NCI-H1048 (cell line): ENCODE measurements at places on chromosomes 6 and 20.

- DNase-seq = no peak
Measured at GRCh38 chr6:132498638-132499037, 14.3 kb downstream of the STX7 start.

GRCh38 chr6:112594886-112595594 lies 247.9 kb downstream of the RFPL4B start:
- no peak for DNase-seq

GRCh38 chr6:29927275-29927569 lies 15.1 kb upstream of the HLA-A start:
- no peak for DNase-seq

DNA sequence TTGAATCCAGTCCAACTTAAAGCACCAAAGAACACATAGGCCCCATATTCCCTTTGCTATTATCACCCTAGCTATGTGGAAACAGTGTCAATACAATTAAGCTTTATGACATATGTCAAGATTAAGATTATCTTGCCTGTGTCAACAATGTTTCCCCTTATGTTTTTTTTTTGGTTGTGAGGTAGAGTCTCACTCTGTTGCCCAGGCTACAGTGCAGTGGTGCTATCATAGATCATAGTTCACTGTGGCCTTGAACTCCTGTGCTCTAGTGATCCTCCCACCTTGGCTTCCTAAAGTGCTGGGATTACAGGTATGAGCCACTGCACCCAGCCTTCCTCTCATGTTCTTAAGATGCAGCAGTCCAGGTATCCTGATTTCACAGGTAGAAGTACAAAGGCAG lies 17.8 kb downstream of the AFG1L start:
- DNase-seq = no peak

GRCh38 chr20:56359212-56360132 lies 698 bp downstream of the FAM210B start:
- no peak for DNase-seq

DNA sequence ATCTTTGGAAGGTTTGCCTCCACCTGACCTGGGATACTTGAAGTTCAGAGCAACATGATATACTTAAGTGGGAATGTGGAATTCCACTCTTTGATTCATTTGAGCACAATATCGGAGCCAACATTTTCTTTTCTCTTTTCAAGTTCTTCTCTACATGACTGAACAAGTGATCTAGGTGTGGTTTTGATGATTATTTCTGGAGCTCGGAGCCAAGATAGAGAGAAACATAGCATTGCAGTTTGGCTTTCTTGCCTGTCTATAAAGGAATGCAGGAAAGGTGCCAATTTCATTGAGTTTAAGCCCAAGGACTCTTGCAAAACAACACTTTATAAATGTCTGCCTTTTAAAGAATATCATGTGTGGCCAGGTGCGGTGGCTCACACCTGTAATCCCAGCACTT lies 124.2 kb upstream of the FAM83B start:
- no peak for DNase-seq

DNA sequence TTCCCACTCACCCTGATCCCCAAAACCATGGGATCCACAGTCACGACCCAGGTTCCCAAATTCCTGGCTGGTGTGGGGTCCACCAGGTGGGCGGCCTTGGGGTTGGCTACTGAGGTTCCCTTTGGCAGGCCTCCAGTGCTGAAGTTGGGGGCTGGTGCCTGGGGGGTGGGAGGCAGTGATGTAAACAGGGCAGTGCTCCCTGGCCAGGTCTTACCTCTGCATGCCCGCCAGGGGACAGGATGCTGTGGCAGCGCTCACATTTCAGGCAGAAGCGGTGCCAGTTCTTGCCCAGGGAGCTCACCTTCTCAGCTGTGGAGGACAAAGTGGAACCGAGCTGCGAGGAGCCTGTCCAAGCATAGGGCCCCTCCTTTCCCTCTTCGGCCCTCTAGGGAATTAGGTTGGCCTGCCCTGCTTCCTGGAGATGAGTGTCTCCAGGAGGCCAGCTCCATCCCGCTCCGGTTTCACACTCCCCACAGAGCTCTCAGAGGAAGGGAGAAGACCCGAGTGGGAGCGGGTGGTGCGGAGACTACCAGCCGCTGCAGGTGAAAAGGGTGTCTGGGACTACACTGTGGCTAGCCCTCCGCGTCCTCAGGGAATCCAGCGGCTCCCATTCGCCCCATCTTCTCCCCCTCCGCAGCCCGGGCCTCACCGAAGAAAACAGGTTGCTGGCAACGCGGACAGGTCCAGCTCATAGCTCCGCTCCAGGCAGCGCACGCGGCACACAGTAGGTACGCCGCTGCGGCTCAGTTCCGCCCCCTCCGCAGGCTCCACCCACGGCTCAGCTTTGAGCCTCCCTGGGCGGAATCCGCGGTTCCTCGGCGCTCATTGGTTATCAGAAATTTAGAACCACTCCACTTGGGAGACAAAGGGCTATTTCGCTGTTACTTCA lies at the start of gene CRIP3:
Gene CRIP3, minus strand, starts transcription at position 726 of the 889 bp plus-strand sequence. Its CDS starts 34 bp downstream, at position 692.
- DNase-seq = no peak

- no peak for DNase-seq
Measured at GRCh38 chr20:62446481-62446880, 19.1 kb upstream of the RBBP8NL start.

- no peak for DNase-seq
Measured at GRCh38 chr20:46388937-46389336, 17.5 kb downstream of the ELMO2 start.
